ENCODE measurements at places on chromosomes 7 and 10. TPM values are rescaled to one million over a fixed set of nuclear protein-coding genes. Genes with fewer than 3 reads are reported as not detected.

GRCh38 chr7:89336121-89336520, 540.6 kb upstream of the TEX47 start:
- no peaks in the 10 kb centered on the region for H3K36me3 ChIP-seq
- H3K4me1 ChIP-seq, result no peaks in the 10 kb centered on the region
- H3K27me3 ChIP-seq, result no peaks in the 10 kb centered on the region

GRCh38 chr10:112913661-112914287, 36.3 kb upstream of the TCF7L2 start:
- no peak for DNase-seq
- H3K27ac ChIP-seq, result no peak overlapping the region
- H3K36me3 ChIP-seq, result no peaks in the 10 kb centered on the region
- no peak overlapping the region for H3K4me3 ChIP-seq
- H3K4me1 ChIP-seq, result no peaks in the 10 kb centered on the region

GRCh38 chr7:142752376-142753225, 3.3 kb downstream of the PRSS1 start:
- no peak overlapping the region for H3K4me3 ChIP-seq
- no peaks in the 10 kb centered on the region for H3K27me3 ChIP-seq
- no peaks in the 10 kb centered on the region for H3K4me1 ChIP-seq
- no peak overlapping the region for H3K27ac ChIP-seq
- no peak for DNase-seq
- H3K36me3 ChIP-seq, result no peaks in the 10 kb centered on the region

- no peak overlapping the region for H3K4me3 ChIP-seq
- no peaks in the 10 kb centered on the region for H3K4me1 ChIP-seq
- no peaks in the 10 kb centered on the region for H3K27me3 ChIP-seq
- no peak for DNase-seq
- no peak overlapping the region for H3K27ac ChIP-seq
These were observed 15.6 kb downstream of the ASB4 start for GRCh38 chr7:95501261-95501832.

Gene ERV3-1
- total RNA-seq, result 19.6 TPM

GRCh38 chr7:99381664-99382075, 7.1 kb downstream of the ARPC1B start:
- no peaks in the 10 kb centered on the region for H3K27me3 ChIP-seq
- peaks cover 41% of the 10 kb centered on the region for H3K4me1 ChIP-seq
- peaks cover 7% of the 10 kb centered on the region for H3K36me3 ChIP-seq
- no peak overlapping the region for H3K4me3 ChIP-seq
- DNase-seq, result no peak
- H3K27ac ChIP-seq, result peak overlapping the region; percentile 42
